ENCODE measurements at places on chromosomes 16 and 17.
A peak's percentile ranks its signal among the peaks of the same experiment; 100 is the strongest.

- no peak for DNase-seq
Observed at GRCh38 chr17:72775919-72776318, 316.6 kb downstream of the SLC39A11 start.

DNA sequence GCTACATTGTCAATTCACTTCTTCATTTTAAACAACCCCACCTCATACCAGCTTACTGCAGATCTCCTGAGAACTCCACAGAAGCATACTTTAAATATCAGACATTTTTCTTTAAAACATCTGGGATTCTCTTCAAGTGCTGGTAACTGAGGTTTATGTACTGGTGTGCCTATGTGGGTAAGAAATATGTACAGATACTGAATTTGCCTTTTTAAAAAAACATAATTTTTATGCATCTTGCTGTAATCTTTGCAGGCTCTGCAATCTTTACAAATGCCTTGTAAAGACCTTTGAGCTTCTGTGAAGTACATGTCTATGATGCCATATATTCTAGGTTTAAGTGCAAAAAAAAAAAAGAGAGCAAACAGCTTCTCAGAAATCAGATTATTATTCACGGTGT, 127.6 kb upstream of the NOG start:
- DNase-seq = no peak

GRCh38 chr17:11922638-11923037, 74.6 kb downstream of the ZNF18 start:
- no peak for DNase-seq

DNA sequence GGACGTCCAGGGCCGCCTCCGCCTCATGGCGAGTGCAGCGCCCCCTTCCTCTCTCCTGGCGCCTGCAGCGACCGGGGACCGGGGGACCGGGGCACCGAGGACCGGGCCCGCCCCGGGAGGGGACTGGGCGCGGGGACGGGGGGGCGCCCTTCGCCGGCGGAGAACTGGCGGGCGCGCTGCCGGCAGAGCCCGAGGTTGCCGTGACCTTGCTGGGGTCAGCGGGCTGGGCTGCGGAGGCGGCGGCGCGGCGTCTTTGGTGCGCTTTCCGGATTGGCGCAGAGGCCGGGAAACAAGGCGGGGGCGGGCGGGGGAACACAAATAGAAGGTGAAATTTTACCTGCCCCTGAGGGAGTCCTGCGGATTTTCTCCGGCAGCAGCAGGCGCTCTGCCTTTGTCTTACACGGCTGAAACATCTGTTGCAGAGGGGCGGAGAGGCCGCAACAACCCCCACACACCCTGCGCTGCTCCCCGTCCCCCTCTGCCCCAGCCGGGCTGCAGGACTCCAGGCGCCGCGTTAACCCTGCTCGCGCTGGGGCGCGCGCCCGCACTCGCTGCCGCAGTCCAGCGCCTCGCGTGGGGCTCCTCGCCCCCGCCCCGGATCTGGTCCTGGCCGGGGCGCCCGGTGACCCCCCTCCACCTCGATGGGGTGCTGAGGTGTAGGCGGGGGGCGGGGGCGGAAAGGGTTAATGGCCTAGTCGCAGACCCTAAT, 53.5 kb downstream of the SREBF1 start:
- DNase-seq = peak; percentile 58

- DNase-seq = no peak
Observed at GRCh38 chr17:40663252-40663651, 1.7 kb downstream of the KRT222 start.

GRCh38 chr16:12225806-12226465, 249.4 kb downstream of the SNX29 start:
- no peak for DNase-seq

- DNase-seq = no peak
Observed at GRCh38 chr17:10156599-10156947, 41.8 kb downstream of the GAS7 start.

DNA sequence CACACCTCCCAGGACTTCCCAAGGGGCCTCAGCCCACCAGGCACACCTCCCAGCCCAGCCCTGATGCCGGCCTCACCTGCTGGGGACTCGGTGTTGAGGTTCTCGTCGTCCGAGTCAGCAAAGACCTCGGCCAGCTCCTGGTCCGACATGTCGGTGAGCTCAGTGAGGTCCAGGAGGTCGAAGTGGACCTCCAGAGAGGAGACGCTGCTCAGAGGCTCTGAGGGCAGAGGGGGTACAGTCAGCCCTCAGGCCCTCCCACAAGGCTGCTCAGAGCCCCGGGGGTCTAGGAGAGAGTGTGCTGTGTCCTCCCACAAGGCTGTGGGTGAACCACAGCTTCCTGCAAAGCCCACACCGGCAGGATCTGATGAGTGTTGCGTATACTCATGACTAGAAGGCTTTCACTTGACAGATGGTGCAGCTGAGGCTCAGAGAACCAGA, 10.5 kb downstream of the DBNDD1 start:
- peak; percentile 90 for DNase-seq

DNA sequence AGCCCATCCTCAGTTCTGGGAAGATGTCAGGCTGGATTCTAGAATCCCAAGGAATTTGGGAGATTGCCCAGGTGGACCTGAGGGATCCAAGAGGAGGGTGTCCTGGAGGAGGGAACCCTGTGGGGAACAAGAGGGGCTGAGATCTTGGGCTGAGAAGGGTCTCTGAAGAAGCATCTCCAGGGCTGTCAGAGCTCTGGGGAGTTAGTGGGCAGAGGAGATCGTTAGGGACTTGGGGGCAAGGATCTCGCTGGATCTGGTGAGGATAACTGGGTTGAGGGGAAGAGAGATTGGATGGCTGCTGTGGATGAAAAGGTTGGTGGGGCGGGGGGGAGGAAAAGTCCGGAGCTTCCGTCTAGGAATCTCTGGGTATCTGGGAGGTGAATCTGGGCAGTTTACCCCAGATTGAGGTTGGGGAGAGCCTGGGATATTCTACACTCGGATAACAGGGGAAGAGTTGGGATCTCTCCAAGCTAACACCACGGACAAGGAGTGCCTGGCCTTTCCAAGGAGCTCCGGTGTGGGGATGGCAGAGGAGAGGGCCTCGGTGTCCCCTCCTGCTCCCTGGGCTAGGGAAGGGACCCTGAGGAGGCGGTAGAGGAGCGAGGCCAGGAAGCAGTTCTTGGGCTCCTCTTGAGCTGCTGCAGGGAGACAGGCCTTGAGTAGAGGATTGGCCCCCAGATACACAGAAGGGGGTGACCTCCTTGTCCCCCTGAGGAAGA, 1.7 kb downstream of the FBXL19 start:
- peak; percentile 35 for DNase-seq

DNA sequence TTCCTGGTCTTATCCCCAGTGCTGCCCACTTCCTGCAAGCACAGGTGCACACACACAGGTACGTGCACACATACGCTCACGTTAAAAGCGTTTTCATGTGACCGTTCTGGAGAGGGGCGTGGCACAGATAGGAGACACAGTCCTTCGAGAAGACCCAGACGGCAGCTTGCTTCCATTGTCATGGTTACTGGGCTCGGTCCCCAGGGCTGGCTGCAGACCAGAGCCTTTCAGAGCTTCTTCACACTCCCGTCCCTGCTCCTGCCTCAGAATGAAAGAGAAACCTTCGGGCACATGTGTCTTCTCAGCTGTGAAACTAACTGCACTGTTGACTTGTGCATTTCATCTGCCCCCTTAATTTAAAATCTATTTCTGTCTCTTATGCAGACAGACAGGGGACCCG, 154.2 kb downstream of the PITPNC1 start:
- no peak for DNase-seq

DNA sequence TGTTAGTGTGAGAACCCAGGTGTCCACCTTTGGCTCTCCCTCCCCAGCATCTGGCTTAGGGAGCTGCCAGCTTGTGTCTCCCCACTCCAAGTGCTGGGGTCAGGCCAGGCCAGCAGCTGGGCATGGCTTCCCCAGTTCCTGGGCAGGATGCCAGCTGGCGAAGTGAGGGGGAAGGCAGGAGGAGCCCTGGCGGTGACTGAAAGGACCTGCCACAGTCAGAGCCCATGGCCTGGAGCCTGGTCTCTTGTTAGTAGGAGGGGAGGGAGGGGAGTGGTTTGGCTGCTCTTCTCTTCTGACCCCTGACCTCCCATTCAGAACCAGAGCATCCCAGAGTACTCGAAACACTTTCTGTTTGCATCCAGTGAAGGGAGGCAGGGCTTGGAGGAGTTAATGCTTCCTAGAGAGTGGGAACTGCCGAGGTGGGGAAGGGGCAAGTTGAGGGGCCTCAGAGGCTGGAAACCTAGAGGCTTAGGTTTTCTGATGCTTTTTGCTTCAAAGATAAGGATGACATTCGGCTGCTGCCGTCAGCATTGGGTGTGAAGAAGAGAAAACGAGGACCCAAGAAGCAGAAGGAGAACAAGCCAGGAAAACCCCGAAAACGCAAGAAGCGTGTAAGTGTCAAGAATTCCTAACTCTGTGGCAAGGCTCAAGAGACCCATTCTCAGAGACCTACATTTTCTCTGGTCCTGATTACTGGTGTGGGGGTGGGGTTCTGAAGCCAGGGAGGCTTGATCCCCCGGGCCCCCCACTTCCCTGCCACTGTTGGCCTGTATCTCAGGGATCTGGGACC, 772 bp downstream of the CHD3 start:
- peak; percentile 34 for DNase-seq

- peak; percentile 77 for DNase-seq
Observed at GRCh38 chr17:50026837-50027171, 29.1 kb upstream of the ITGA3 start.

DNA sequence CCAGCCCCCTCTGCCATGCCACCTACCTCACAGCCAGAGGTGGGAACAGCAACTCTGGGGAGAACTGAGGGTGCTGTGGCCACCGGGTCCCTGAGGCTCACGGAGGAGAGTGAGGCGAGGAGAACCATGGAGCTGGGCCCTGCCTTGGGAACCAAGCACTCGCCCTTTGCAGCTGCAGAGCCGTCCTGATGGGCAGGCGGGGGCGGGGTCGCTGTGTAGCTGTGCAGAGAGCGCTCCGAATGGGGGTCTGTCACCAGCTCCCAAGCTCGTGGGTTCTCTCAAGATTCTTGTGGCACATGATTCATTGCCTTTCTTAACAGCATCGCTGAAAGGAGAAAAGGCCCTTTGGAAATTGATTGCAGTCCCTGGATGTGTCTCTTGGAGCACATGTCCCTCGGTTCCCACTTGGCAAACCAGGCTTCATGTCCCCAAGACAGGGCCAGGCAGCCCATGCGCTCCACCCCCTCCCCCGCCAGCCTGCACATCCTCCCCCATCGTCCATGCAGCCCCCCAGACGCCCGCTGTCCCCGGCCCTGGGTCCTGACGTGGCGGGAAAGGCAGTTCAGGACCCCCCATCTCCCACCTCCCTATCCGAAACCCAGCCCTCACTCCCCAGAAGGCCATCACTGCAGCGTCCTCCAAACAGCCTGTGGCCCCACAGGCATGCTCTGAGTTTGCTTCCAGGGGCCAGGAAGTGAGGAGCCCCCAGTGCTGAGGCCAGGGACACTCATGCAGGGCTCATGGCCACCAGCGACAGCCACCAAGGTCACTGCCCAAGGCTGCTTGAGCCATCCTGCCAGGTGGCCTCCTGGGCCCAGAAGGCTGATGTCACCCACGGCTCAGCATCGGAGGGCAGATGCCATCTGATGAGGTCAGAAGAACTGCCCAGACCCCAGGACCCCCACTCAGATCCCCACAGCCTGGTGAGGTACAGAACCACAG, 20.6 kb upstream of the CHMP6 start:
- no peak for DNase-seq

- no peak for DNase-seq
Observed at GRCh38 chr16:15539197-15539596, 103.8 kb downstream of the MARF1 start.

DNA sequence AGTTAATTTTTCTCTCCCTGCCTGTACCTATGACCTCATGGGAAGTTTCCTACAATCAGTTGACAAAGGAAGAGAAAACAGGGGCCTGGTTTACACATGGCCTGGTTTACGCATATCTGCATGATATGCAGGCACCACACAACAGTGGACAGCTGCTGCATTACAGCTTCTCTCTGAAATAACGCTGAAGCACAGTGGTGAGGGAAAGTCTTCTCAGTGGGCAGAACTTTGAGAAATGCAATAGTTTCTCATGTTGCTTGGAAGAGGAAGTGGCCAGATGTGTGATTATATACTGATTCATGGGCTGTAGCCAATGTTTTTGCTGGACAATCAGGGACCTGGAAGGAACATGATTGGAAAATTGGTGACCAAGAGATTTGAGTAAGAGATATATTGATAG, 324.1 kb upstream of the GOT2 start:
- no peak for DNase-seq

- peak; percentile 89 for DNase-seq
Observed at GRCh38 chr17:76968707-76969597, 100.7 kb downstream of the MGAT5B start.

DNA sequence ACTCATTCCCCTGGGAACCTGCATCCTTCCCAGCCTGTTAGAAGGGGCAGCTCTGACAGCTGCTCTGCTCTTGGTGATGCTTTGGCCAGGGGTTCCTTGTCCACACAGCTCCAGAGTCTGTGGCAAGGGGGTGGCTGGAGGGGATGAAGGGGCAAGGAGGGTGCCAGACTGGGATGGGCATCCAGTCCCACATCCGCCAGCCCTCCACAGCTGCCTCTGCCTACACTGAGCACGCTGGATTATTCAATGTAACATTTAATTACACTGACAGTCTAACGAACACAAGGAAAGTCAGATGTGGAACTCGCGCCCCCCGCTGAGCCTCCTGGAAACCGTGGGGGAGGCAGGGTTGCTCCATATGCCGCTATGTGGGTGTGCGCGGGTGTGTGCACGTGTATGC, 101.1 kb downstream of the C16orf78 start:
- no peak for DNase-seq

DNA sequence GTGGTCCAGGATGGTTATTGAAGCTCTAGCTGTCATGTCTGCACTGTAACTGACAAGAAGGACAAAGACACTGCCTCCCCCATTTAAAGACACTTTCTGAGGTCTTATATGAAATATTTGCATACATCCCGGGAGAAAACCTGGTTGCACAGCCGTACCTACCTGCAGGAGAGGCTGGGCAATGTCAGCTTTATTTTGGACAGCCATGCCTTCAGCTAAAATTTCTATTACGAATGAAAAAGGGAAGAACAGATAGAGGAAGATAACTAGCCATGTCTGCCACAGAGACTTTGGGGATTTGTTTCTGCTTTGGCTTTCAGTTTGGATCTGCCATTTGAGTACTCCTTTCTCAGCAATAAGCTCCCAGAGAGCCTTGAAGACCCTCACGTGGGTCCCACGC, 19.0 kb downstream of the SLC7A6 start:
- peak; percentile 54 for DNase-seq

- no peak for DNase-seq
Observed at GRCh38 chr17:82674656-82675475, 23.6 kb downstream of the RAB40B start.

- DNase-seq = no peak
Observed at GRCh38 chr17:22102177-22102576, 409.9 kb downstream of the KCNJ18 start.

DNA sequence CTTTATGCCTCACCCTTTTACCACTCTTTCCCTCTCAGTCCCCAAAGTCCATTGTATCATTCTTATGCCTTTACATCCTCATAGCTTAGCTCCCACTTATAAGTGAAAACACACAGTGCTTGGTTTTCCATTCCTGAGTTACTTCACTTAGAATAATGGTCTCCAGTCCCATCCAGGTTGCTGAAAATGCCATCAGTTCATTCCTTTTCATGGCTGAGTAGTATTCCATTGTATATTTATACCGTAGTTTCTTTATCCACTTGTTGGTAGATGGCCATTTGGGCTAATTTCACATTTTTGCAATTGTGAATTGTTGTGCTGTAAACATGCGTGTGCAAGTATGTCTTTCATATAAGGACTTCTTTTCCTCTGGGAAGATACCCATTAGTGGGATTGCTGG, 597.3 kb downstream of the WWOX start:
- DNase-seq = no peak

- no peak for DNase-seq
Observed at GRCh38 chr17:16072031-16072430, 72.4 kb downstream of the TTC19 start.

- DNase-seq = no peak
Observed at GRCh38 chr17:14926073-14926472, 339.1 kb downstream of the PMP22 start.

Data from B cell (primary cell).